ENCODE measurements at places on chromosomes 7 and 10. TPM values are rescaled to one million over a fixed set of nuclear protein-coding genes. Genes with fewer than 3 reads are reported as not detected.

The LEP gene
- total RNA-seq, result not detected

DNA sequence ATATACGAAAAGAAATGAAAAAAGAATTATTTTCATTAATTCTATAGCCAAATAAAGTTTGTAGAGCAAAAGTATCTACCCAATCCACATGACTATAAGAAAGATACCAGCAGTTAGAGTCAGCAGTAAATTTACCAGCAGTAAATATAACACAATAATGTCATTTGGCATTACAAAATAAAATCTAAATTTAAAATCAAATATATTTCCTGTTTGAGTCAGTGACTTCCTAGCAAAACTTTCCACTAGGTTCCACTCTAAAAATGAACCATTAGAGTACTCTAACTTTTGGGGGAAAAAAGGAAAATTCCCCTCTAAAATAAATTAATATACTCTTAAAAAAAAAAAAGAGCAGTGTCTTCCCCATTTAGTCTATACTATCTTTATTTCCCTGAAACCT, 144.8 kb downstream of the CPEB3 start:
- DNase-seq, result no peak

DNA sequence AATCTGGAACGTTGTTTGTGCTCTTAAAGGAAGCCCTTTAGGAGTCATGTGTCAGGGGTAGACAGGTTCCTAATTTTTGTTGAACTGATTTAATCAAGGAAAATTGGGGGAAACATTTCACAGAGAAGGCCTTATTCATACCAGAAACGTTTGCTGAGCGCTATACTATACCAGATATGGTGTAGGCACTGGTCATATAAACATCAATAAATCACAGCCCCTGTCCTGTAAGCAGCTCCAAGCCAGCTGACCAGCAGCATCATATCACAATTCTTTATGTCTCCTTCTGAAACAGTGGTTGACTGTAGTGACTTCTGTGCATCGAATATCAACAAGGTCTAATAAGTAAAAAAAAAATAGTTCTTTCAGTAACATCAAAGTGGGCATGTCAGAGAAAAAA, 1.1 kb downstream of the TMEM178B start:
- no peak for DNase-seq

DNA sequence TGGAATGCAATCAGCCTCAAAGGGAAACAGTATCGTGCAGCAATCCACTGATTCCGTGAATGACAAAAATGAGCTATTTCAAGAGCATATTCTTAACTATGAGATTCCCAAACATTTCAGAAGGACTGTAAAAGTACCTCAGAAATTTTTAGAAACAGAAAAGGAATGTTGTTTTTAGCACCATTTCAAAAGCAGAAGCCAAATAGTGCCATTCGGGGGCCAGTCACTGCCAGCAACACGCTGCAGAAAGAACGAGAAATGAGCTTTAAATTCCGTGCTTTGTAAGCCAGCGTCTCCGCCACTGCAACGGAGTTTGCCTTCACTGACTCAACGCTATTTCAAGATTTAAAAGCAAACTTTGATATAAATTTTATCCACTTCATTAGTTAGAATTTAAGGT, 6.3 kb downstream of the NUDT5 start:
- DNase-seq, result no peak

GRCh38 chr10:71825217-71825616, 25.8 kb downstream of the PSAP start:
- DNase-seq, result no peak

Measured in A172 (cell line).